ENCODE measurements at places on chromosomes 5 and 9.

DNA sequence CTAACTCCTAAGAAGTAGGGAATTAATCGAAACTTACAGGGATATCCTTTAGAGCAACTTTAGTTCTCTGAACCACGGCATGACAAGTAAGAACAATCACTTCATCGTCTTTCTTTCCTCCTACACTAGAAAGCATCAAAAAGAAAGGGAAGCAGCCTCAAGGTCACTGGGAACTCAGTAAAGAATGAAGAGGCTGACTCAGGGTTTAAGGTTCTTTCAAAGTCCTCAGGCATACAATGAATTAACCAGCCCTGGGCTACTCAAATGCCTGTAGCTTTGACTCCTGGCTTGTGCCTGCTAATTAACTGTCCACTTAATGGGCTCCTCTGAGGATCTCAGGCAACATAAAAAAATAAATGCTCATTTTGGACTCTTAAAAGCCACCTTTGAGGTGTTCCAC lies 102.0 kb downstream of the TRIM32 start:
- no peak for DNase-seq

- no peak for DNase-seq
Measured at GRCh38 chr9:131264231-131264630, 12.1 kb downstream of the FAM78A start.

- no peak for DNase-seq
Measured at GRCh38 chr5:98942847-98943246, 14.0 kb upstream of the CHD1 start.

DNA sequence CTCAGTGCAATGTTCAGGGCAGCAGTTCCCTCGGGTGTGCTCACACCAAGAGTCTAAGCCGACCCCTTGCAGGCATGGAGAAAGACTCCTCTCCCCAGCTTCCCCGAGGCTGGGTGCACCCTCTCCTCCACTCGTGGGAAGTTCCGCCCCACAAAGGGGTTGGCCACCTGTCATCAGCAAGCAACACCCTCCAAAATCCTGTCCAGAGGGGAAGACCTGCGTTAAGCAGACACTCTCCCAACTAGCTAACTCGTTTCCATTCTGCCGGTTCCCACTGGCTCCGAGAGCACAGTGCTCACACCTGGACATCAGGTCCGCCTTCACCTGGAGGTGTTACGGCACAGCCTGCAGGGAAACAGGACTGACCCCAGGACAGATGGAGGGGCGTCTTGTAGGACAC lies 117.9 kb upstream of the IRX4 start:
- no peak for DNase-seq

DNA sequence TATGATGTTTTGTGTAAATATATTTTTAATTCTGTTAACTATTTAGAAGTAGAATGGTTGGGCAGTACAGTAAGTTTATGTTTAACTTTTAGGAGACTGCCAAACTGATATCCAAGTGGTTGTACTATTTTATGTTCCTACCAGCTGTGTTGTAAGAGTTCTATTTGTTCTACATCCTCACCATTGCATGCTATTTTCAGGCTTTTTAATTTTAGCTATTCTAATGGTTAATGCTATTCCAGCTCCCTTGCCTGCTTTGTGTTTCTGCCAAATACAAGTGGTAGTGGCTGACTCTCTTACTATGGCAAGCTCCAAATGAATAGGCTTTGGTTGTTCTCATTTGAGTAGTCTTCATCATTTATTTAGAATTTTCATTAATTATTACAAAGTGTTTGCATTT lies 476.4 kb downstream of the KIF4B start:
- no peak for DNase-seq

- DNase-seq, result no peak
Measured at GRCh38 chr5:159426694-159427093, 96.4 kb upstream of the IL12B start.

- DNase-seq, result no peak
Measured at GRCh38 chr9:137371946-137372651, 50.9 kb downstream of the EXD3 start.

All from GM10248 (cell line).